ENCODE measurements at places on chromosomes 1 and 21.

GRCh38 chr1:48683839-48684238, 92.9 kb downstream of the BEND5 start:
- no peak for DNase-seq

DNA sequence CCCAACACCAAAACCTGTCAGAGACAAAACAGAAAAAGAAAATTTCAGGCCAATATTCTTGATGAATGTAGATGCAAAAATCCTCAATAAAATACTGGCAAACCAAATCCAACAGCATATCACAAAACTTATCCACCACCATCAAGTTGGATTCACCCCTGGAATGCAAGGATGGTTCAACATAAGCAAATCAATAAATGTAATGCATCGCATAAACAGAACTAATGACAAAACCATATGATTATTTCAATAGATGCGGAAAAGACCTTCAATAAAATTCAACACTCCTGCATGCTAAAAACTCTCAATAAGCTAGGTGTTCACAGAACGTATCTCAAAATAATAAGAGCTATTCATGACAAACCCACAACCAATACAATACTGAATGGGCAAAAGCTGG, 3.8 kb upstream of the OR2L5 start:
- peak; percentile 0 for DNase-seq

DNA sequence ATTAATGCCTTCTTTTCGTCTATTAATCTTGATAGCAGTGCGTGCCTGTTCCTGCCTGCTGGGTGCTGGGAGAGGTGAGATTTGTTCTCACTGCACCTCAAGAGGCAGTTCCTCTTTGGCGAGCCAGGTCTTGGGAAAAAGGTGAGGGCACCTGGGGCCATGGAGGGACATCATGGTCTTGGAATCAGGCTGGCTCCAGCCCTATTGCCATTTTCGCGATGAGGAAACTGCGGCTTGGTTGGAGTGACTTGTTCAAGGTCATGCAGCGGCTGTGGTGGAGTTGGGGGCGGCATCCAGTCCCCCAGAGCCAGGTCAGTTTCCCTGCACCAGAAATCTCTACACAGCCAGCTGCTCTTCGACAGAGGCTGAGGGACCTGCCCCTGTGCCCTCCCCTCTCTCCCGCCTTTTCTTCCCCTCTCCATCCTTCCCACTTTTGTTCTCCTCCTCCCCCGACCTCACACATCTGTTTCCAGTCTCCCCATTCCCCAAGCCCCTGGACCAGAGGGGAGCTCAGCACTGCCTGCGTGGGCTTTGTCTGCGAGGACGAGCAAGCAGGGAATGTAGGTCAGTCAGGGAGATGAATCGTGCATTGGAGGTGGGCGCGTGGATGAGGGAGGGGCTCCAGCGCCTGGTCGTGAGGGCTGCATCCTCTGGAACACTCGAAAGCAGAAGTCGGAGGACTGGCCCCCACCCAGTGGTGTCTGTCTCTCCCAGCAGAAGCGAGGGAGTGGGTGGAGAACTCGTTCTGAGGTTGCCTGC, 135.1 kb downstream of the ACTL8 start:
- no peak for DNase-seq

- no peak for DNase-seq
These were observed 66.9 kb downstream of the RNF187 start for GRCh38 chr1:228554107-228554506.

- DNase-seq: peak; percentile 10
These were observed 35.6 kb upstream of the EPHA8 start for GRCh38 chr1:22527555-22528296.

GRCh38 chr1:200880212-200880611, 7.4 kb downstream of the GPR25 start:
- no peak for DNase-seq

DNA sequence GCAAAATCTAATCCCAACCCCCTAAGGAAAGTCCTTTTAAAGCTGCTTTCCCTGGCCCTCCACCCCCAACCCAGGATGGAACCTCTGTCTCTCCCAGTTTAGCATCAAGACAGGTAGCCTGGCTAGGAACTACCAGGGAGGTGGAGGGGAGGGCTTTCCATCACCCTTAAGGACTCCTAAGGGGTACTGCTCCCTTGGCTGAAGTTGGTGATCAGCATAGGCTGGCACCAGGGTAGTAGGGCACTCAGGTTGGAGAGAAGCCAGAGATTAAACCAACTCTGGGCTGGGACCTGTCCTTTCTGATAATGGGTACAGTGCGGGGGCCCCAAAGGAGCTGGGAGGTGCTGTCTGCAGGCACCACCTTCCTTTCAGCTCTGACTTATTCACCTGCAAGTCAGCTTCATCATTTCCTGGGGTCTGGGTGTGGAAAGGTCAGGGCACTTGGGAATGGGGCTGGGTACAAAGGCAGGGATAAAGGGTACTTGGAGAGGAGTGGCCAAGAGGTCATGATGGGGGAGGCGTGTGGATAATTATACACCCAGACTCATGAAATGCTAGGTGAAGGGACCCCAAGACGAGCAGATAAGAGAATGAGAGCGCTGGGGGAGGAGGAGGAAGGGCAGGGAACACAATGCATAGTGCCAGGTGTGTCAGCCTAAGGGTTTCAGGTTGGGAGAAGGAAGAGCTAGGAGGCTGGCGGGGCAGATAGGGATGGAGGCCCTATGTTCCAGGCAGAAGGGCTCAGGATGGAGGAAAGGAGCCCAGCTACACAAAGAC, 1.2 kb downstream of the ARHGEF2 start:
- DNase-seq: no peak

- no peak for DNase-seq
These were observed 4.9 kb upstream of the OMA1 start for GRCh38 chr1:58551186-58552140.

- no peak for DNase-seq
These were observed at the start of gene GRHL3 for GRCh38 chr1:24319312-24319863. TSS of gene GRHL3 (plus strand) at chr1:24319357. CDS start at chr1:24319552, 195 bp downstream.

DNA sequence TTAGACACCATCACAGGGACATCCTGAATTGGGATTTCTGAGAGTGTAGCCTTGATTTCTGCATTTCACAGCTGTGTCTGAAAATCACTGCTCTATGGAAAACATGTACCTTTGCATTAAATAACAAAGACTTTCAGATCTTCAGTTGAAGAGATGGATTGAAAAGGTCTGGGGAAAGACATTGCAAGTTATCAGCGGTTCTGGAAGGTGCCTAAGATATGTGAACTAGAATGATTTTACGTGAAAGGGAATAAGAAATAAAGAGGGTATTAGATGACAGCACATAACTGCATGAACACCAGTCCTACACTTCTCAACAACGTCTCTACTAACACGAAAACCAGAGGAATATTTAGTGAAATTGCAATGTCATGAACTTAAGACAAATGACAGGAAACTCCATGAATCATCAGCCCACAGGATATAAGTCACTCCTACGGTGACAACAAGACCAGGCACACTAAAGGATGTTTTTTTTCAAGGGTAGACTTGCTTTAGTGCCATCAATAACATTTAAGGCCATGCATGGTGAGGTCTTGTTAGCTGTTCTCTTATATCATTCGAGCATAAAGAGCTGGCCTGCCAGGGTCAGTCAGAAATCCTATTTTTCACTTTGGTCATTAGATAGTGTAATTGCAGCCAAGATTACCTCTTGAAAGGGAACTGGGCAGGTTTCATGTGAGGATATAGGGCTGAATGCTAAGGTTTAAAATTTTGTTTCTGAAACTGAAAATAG, 283.1 kb downstream of the GRIK1 start:
- DNase-seq: peak; percentile 85

- DNase-seq: no peak
These were observed 10.7 kb downstream of the TUT4 start for GRCh38 chr1:52542085-52542688.

DNA sequence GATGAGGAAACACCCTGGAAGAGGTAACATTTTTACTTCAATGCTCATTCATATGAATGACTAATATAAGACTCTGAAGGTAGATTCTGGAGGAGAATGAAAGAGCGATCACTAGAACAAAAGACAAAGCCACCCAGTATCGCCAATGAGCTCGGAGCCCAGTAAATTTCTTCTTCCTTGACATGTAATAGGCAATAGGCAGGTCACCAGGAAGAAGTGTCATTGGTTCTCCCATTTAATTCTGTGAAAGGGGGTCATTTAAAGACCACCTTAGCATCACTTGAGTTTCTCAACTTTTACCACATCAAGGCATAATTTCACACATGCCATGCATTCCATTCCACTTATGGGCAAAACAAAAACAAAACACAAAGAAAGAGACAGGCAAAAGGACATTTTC, 7.9 kb downstream of the TNFSF18 start:
- no peak for DNase-seq

- DNase-seq: no peak
These were observed 32.1 kb upstream of the HMGN1 start for GRCh38 chr21:39381009-39381408.

- no peak for DNase-seq
These were observed 394.3 kb upstream of the ADGRL2 start for GRCh38 chr1:81406292-81406999.

DNA sequence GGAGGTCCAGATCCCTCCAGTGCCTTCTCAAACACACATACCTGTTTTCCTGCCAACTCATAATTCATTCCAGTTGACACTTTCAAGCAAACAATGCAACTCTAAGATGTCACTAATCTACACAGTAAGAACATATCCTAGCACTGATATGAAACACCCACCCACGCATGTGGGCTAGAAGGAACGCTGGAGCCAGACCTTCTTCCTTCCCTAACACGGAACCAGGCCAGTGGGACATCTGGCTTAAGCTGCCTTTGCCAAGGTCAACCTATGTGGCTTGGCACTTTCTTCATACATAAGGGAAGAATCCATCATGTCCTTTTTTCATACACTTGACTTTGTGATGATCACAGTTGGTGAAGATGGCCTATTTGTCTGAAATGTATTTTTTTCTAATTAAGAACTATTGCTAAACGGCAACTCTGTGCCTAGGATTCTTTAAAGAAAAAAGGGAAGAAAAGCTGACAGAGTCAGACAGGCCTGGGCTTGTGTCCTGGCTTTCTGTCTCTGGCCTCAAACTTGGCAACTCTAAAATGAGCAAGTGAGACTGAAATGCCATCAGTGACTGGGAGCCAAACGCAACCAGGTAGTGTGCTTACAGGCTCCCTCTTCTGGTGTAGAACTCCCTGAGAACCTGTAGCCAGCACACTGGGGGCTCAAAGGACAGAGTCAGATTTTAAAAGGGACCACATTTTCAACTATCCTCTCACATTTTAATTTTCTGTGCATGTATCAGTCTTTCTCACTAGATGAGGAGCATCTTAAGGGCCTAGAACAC, 92.6 kb upstream of the BEND5 start:
- DNase-seq: peak; percentile 77

- no peak for DNase-seq
These were observed 28.8 kb upstream of the MTMR11 start for GRCh38 chr1:149965440-149965839.

- DNase-seq: no peak
These were observed 62.6 kb downstream of the CD46 start for GRCh38 chr1:207814469-207814868.

Measured in fibroblast of mammary gland (primary cell).